Fibroblast of skin of back (primary cell): ENCODE measurements at places on chromosomes 4 and X.

- no peak for DNase-seq
Observed at GRCh38 chr4:118390121-118390520, 37.3 kb upstream of the PRSS12 start.

DNA sequence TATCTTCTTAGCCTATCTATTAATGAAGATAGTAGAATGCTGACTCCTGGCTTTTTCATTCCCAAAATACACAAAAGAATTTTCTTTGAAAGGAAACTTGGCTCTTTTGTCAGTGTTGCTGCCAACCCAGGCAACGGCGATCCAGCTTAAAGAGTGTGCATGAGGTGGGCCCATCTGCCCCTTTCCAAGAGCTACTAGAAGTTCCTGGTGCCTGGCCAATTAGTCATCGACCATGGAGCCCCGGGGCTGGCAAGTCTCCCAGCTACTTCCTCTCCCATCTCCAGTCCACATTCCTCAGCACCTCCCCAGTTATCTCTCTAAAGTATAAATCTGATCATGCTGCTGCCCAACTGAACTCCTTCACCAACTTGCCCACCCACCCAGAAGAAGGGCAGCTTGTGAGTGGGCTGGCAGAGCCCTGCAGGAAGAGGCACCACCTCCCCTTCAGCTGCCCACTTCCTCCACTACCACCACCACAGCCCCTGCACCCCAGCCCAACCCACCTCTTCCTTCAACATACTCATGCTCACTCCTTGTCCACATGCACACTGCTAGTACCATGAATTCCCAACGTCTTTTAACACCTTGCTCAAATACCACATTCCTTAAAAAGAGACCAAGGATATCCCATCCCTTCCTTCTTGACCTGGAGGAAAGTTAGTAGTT lies 158.2 kb upstream of the MAP3K15 start:
- peak; percentile 95 for DNase-seq

GRCh38 chr4:40471923-40472322 lies 136.8 kb downstream of the CHRNA9 start:
- DNase-seq: no peak

- no peak for DNase-seq
Observed at GRCh38 chr4:164771088-164771487, 17.2 kb downstream of the SMIM31 start.

GRCh38 chrX:103554687-103555424 lies 30.5 kb upstream of the TCEAL4 start:
- DNase-seq: peak; percentile 62

DNA sequence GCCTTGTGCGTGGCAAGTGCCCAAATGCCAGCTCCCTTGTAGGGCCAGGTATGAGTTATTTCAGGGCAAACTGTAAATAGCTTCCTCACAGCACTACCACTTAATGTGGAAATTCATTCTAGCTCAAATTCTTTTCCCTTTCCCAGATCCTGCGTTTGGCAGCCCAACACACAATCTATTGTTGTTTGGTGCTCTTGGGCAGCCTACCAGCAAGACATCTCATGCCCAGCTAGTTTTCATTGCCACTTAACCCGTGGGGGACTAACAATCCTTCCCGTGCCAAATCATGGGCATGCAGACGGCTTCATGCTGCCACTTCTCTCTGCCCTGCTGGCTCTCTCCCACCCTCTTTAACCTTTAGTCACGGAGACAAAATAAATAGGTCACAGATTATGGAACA lies 454.2 kb downstream of the GRIA2 start:
- no peak for DNase-seq

- no peak for DNase-seq
Observed at GRCh38 chr4:991451-992296, 1.5 kb downstream of the SLC26A1 start.

DNA sequence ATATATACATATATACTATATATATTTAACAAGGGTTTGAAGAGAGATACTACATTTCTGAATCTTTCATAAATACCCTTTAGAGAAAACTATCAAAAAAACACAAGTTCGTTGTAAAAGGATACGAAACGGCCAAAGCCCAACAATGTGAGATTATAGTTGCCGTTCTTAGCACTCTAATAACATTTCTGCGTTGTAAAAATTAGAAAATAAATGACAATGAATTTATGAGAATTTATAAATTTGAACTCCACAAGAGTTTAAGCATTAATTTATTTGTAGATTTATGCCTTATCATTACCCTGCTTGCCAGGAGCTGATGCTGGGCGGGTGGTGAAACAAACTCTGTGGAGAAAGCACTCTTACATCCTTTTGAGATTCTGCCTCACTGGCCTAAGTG lies 1.1 kb downstream of the WDR17 start:
- DNase-seq: no peak
